ENCODE measurements at places on chromosomes 7 and 10. TPM values are rescaled to one million over a fixed set of nuclear protein-coding genes. Genes with fewer than 3 reads are reported as not detected.

DNA sequence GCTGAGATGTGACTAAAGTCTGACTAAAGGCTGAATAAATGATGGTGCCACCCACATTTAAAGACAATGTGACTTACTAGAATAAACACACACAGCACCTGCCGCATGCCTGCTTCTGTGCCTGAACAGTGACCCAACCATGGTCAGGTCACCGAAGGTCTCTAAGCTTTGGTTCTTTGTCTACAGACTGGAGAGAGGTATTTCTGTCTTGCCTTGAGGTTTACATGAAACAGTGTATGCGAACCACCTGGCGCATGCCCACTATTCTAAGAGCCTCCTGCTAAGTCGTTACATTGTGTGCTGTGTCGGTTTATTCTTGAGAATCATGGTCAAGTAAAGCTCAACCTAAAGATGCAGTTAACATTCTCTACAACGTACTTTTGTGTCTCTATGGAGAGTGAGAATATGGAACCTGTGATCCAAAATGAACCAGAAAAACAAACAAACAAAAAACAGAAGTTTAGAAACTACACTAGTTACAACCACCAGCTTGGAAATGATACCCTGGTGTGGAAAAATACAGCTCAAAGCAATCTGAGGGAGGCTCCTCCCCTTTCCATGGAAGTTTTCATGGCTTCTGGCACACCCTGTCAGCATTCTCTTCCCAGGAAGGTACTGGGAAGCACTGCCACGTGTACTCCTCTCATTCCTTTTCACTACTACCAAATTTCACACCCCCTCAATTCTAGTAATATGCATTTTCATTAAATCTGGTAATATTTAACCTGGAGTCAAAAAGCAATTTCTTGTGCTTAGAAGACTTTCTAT, 40.0 kb downstream of the VOPP1 start:
- no peaks in the 10 kb centered on the region for H3K27me3 ChIP-seq
- peak overlapping the region; percentile 89 for H3K27ac ChIP-seq
- DNase-seq, result no peak
- H3K36me3 ChIP-seq, result peaks cover 21% of the 10 kb centered on the region

- no peak overlapping the region for H3K27ac ChIP-seq
- H3K27me3 ChIP-seq, result peaks cover 25% of the 10 kb centered on the region
- no peaks in the 10 kb centered on the region for H3K4me1 ChIP-seq
- H3K36me3 ChIP-seq, result no peaks in the 10 kb centered on the region
- no peak overlapping the region for H3K4me3 ChIP-seq
These were observed 20.2 kb downstream of the ADIRF start for GRCh38 chr10:86988520-86988919.

GRCh38 chr10:111973306-111973705, 210.3 kb downstream of the GPAM start:
- H3K36me3 ChIP-seq, result no peaks in the 10 kb centered on the region
- no peak overlapping the region for H3K27ac ChIP-seq
- H3K27me3 ChIP-seq, result peaks cover 6% of the 10 kb centered on the region
- no peak for DNase-seq

GRCh38 chr10:86756511-86757112, at the start of gene BMPR1A:
BMPR1A (plus strand) TSS chr10:86756619; CDS start chr10:86876019, 119,400 bp downstream.
- DNase-seq, result no peak
- peak within 1 kb of the TSS; percentile 89 for H3K4me3 ChIP-seq
- H3K27ac ChIP-seq, result peak within 1 kb of the TSS; percentile 62
- H3K4me1 ChIP-seq, result peaks cover 32% of the 10 kb centered on the region

- H3K27ac ChIP-seq, result no peak overlapping the region
- DNase-seq, result no peak
- no peaks in the 10 kb centered on the region for H3K36me3 ChIP-seq
These were observed 44.6 kb downstream of the FGFR2 start for GRCh38 chr10:121553511-121554264.

DNA sequence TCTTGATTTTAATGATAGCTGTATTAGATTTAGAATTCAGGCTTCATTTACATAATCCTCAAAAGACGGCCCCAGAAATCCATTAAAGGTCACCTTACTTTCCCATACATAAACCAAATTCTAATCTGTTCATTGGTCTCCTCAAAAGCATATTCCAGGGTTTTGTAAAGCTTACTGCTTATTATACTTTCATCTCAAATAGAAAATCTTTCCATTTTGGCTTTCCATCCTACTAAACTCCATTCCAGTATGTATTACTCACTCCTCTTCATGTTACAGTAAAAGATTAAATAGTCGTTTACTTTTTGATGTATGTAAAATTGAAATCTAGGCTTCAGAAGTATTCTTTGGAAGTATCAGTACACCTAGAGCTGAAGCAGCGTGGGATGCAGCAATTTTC, 143.5 kb upstream of the LRRN3 start:
- H3K27me3 ChIP-seq, result no peaks in the 10 kb centered on the region
- H3K27ac ChIP-seq, result no peak overlapping the region
- no peaks in the 10 kb centered on the region for H3K4me1 ChIP-seq
- H3K4me3 ChIP-seq, result no peak overlapping the region
- no peak for DNase-seq
- H3K36me3 ChIP-seq, result no peaks in the 10 kb centered on the region

- H3K27ac ChIP-seq, result no peak overlapping the region
- no peak for DNase-seq
- H3K36me3 ChIP-seq, result peaks cover 5% of the 10 kb centered on the region
These were observed 236.6 kb downstream of the POM121L12 start for GRCh38 chr7:53272081-53272480.

Gene ZNF479
- total RNA-seq, result not detected

Gene SLC26A3
- total RNA-seq, result not detected

Gene ZNF33A
- 29.6 TPM for total RNA-seq

Gene CRYGN
- not detected for total RNA-seq

Gene ASB10
- total RNA-seq, result not detected

Gene EVX1
- not detected for total RNA-seq
